Hematopoietic multipotent progenitor cell (in vitro differentiated cells): ENCODE measurements at places on chromosomes 16 and 17. TPM values are rescaled to one million over a fixed set of nuclear protein-coding genes. Genes with fewer than 3 reads are reported as not detected.
A peak's percentile ranks its signal among the peaks of the same experiment; 100 is the strongest.

MT4 gene
- total RNA-seq = not detected

ZP2 gene
- total RNA-seq = not detected

- no peak for DNase-seq
Measured at GRCh38 chr17:10605221-10605783, 51.8 kb downstream of the MYH3 start.

- no peak for DNase-seq
Measured at GRCh38 chr17:31321966-31322365, 544 bp upstream of the EVI2A start.

FOXF1 gene
- total RNA-seq = under 0.01 TPM

RHBDL1 gene
- total RNA-seq = 0.54 TPM

DNA sequence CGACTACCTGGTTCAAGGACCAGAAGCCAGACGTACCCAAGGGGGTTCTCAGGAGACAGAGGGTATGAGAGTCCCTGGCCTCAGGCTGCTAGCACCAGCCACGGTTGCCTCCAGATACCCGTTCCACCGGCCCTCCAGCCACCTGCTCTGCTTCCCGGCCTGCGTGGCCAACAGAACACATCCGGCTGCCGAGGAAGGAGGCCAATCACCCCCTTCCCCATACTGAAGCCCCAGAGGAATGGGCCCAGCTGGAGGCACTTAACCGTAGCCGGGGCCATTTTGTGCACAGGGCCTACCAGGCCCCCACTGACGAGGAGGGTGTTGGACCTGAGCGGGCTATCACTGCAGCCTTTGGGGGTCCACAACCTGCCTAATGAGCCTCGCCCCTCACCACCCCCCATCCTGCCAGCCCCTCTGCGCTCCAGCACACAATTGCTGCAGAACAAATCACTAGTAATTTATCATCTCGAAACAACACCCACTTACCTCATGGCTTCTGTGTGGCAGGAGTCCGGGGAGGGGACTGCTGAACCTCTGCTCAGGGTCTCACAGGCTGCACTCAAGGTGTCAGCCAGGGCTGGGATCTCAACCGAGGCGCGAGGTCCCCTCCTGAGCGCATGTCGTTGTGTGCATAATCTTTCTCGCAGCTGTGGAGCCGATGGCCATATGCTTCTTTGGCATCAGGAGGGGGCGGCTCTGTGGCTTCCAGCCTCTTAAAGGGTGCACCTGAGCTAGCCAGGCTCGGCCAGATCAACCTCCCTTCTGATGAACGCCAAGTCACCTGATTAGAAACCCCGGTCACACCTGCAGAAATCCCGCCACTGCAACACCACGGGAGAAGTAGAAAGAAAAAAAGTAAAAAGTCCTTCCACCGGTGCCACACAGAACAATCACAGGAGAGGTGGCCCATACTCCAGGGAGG is 10.1 kb upstream of the KREMEN2 start:
- DNase-seq = no peak

DNA sequence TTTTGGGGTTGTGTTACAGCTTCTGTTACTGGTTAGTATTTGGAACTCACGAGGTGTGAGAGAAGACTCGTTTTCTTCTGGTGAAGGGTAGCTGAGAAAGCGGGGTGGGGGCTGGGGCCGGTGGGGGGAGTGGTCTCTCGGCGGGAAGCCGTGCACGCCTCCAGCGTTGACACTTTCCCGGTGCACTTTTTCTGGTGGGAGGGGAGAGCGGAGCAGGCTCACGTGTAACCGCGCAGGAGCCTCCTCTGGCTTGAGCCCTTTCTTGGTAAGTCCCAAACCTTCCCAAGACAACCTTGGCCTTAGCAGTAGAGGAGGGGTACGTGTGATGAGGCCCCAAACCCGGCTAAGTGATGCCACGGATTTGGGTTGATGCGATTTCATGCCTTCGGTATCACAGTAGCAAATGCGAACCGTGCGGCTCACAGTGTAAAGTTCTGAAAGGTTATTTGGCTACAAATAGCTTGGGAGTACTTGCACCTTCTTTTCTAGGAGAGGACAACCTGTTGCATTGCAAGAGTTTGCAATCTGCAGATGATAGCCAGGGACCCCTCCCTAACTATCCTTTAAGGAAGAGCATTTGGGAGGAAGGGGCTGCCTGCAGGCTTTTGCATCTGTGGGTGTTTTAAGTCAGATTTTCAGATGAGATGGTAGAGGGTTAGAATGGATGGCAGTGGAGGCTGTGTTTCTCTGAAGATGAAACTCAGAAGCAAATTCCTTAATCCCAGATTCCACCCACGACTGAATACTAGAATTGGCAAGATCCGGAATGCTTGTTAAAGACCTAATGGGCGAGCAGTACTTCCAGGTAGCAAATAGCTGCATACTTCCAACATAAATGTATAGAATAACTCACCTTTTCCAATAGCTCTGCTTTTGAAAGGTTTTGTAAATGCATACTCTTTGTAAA is 1.5 kb downstream of the HLF start:
- peak; percentile 54 for DNase-seq

- no peak for DNase-seq
Measured at GRCh38 chr17:1792495-1793446, 30.9 kb downstream of the SERPINF1 start.

CACNG1 gene
- total RNA-seq = not detected

- no peak for DNase-seq
Measured at GRCh38 chr16:82389956-82390650, 220.1 kb upstream of the MPHOSPH6 start.

DNA sequence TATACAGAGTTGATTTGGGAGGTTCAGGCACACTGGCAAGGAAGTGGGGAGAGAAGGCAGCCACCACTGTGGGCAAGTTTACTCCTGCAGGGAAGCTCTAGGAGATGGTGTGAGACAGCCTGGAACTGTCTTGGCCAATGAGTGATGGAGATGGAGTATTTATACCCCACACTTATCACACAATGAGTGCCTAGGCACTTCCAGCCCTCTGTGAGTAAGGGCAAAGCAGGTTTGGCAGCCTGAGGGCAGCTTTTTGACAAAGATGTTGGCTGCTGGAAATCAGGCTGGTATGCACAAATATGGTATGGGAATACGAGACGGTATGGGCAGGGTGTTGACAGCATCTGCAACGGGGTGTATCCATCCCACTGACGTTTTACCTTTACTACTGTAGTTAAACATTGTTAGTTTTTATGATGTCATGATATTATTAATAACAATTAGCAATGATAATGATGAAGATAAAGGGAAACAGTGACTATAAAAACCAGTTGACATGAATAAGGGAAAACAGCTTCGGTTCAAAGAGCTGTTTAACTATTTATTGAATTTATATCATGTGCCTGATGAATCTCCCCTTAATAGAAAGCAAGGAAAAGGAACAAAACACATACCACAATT is 149.9 kb downstream of the CDK5R1 start:
- no peak for DNase-seq

TBC1D3B gene
- total RNA-seq = 1.1 TPM

GAS7 gene
- 16.2 TPM for total RNA-seq

TEKT1 gene
- total RNA-seq = 0.27 TPM

PRKCA gene
- 0.54 TPM for total RNA-seq

LPO gene
- under 0.01 TPM for total RNA-seq
